ENCODE measurements at places on chromosomes 1 and 21.

GRCh38 chr1:67874501-67875111 lies 41.3 kb upstream of the GNG12 start:
- no peak for DNase-seq

DNA sequence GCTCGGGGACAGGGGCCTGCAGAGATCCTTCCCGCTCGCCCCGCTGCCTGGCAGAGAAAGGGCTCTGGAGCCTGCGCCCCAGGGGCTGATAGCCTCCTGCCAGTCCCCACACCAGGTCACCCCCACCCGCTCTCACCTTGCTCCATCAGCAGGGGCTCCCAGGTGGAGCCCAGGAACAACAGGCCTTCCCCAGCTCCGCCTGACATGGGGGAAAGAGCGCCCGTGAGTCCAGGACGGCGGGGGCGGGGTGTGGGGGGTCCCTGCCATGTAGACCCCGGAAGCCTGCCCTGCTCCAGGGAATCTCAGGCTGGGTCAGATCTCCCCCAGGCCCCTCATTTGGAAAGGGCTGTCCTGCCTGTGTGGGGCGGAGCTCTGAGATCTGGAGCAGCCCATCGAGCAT lies 166.5 kb downstream of the PRDM16 start:
- DNase-seq: no peak

GRCh38 chr1:68442822-68443556 lies 6.8 kb downstream of the RPE65 start:
- peak; percentile 34 for DNase-seq

DNA sequence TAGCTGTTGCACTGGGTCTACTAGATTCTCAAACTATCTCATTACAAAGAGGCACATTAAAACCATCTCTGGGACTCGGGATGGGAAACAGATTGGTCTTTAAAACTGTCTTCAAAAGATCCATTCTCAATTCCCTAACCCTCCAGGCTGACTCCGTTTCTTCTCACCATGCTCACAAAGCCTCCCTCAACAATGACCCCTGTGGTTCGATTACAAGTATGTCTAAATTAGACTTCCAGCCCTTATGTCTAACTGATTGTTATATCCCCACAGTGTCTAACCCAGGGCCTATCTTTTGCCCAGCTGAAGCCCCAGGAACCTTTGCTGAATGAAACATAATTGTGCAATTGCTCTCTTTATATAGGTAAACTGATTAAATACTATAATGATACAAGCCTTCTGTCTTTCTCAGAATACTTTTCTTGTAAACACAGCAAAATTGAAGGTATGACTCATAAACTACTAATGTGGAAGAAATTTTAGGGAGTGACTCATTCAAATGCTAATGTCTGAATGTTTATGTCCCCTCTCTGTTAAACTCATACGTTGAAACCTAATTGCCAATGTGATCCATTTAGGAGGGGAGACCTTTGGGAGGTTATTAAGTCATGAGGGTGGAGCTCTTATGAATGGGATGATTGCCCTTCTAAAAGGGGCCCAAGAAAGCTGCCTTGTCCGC lies 65.6 kb upstream of the DAB1 start:
- peak; percentile 49 for DNase-seq

- no peak for DNase-seq
These were observed 17.3 kb downstream of the SLC1A7 start for GRCh38 chr1:53125122-53125521.

GRCh38 chr1:41559331-41559730 lies 74.8 kb upstream of the EDN2 start:
- DNase-seq: no peak
